Left lobe of liver (tissue), 2 donors: ENCODE measurements at places on chromosomes 11 and 22.

GRCh38 chr22:23220485-23221350 lies 40.4 kb downstream of the BCR start:
- DNase-seq, result no peak

GRCh38 chr22:50325444-50326224 lies 1.2 kb downstream of the DENND6B start:
- DNase-seq, result no peak

DNA sequence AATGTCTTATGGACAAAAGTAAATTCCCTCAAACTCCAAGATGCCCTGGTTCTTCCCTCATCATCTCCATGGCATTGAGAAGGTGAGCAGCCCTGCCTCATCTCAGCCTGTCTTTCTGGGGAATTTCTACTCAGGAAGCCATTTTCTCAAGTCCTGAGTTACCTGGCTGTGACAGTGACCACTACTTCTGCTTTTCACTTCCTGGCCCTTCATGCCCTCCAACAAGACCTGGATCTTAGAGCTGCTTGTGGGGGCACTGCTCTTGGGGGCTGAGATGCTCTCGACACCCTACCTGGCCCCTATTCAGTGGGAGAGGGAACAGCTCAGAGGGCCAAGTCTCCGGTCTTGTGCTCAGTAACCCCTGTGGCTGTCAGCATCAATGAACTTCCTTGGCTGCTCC lies 5.5 kb upstream of the IGSF22 start:
- DNase-seq, result no peak

DNA sequence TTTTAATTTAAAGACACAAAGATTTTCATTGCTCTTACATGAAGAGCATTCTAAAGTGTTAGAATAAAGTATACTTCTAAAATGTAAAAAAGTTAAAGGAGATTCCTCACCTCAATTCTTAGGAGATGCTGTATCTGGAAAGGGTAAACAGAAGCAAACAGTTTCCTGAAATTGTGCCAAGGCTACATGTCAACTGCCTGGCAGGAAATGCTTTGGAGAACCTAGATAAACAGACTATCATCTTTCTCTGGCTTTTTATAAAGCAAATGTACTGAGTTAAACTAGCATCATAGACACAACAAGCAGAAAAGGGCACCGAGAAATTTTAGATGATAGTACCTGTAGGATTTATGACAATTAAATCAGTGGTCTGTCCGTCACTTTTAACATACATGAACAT lies 24.7 kb upstream of the AKIP1 start:
- no peak for DNase-seq

DNA sequence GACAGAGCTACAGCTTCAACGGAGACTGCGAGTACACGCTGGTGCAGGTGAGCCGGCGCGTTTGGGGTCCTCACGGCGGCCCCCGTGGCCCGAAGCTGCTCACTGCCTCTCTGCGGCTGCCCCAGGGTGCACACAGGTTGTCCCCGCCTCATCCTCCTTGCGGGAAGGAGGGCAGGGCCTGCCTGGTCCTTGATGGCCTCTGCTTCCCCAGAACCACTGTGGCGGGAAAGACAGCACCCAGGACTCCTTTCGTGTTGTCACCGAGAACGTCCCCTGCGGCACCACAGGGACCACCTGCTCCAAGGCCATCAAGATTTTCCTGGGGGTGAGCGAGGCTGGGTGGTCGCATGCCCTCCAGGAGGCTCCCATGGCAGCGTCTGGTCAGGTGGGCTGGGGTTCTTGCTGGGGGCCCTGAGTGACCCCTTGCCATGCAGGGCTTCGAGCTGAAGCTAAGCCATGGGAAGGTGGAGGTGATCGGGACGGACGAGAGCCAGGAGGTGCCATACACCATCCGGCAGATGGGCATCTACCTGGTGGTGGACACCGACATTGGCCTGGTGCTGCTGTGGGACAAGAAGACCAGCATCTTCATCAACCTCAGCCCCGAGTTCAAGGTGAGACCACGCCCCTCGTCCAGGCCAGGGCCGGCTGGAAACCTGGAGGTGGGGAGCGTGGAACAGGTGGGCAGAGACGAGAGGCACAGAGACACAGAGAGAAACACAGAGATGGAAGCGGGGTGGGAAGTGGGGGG lies 19.4 kb downstream of the MUC5AC start:
- DNase-seq, result no peak

DNA sequence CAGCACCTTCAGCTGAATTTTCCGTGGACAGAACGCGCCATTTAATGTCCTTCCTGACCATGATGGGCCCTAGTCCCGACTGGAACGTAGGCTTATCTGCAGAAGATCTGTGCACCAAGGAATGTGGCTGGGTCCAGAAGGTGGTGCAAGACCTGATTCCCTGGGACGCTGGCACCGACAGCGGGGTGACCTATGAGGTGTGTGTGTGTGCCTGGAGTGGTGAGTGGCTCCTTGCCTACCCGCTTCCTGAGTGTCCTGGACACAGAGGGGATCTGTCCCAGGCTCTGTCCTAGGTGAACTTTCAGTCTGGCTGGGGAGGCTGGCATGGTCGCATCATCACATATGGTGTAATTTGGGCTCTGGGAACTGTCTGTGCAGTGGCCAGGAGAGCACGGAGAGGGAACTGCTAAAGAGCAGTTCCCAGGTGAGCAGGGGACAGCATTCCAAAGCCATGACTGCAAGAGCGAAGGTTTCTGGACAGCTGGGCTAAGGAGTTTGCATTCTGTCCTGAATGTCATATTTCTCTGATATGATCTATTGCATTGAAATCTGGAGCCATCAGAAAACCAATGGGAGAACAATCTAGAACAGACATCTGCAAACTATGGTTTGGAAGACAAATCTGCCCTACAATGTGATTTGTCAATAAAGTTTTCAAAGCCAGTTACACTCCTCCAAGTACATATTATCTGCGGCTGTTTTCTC lies 104.3 kb downstream of the RRAS2 start:
- DNase-seq, result no peak

DNA sequence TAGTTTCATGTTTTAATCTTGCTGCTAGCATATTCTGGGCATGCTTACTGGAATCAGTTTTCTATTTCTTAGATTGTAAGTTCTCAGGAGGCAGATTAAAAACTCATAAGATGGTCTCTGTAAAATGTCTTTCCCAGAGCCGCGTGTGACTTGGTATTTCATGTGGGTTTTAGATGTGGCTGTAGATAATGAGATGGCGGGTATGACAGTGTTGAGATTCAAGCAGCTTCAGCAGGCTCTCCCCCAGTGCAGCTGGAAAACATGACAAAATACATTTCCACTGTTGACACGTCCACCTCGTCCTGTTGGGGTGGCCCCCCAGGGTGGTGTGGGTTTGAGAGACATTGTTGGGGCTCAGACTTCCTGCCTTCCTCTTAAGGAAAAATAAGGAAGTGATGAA lies 106.8 kb downstream of the KIRREL3 start:
- DNase-seq, result no peak

- DNase-seq, result no peak
Observed at GRCh38 chr11:20611892-20612291, 12.5 kb downstream of the SLC6A5 start.
